ENCODE measurements at places on chromosomes 4 and X.

GRCh38 chr4:10413177-10413576 is 44.0 kb downstream of the ZNF518B start:
- DNase-seq = no peak

DNA sequence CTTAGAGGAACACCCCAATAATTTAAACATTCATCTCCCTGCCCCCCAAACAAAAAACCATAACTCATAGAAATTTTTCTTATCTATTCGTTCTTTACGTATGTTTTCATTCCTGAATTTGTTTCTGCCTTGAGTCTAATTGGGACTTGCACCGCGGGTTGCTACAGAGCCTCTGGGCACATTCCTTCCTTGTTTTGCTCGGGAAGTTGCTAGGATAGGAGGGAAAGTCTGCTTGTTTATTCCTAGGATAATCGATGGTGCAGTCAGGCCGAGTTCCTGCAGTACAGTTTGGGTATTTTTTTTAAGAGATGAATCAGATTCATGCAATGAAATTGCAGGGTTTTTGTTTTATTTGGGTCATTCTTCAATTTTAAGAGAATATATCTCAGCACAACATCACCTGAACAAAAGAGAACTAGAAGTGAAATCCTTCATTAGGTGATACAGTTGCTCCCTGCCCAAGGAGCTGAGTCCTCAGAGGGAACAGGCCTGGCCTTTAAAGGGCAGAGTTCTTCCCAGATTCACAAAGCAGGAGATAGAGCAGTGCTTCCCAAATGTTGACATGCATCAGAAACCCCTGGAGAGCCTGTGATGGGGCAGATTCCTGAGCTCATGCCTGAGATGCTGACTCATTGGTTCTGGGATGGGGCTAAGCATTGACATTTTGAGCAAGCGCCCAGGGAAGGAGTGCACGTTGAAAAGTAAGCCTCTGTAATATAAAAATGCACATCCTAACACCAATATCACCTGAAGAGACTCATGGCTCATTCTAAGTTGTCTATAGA is 114.9 kb upstream of the FAM9B start:
- no peak for DNase-seq

DNA sequence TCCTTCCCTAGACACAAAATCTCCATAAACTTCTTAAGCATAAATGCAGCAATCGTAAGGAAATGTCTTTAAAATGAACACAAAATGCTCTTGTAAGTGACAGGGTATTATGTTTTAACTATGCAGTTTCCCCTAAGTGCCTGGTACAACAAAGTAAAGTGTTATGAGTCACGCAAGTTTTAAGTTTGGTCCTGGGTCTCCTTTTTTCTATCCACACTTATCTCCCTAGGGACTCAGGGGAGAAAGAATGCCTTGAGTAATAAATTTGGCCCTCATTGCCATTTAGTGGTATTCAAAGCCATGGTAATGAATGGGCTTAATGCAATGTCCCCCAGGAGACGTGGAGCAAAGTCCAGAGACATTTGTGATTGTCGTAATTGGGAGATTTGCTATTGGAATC is 149.1 kb downstream of the MAGEB17 start:
- no peak for DNase-seq

DNA sequence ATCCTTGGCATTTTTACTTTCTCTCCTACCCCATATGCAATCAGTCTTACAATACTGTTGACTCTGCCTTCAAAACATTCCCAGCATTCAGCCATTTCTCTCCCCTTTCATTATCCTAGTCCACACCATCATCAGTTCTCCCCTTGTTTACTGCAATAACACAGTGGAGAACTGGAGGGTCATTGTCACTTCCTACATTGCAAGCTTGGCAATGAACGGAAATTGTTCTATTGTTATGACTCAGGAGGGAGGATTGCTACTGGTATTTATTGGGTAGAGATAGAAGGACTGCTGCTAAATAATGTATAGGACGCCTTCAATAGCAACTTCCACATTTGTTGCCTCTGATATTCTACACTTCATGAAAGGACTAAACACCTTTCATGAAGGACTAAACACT is 231.8 kb downstream of the BANK1 start:
- no peak for DNase-seq

- DNase-seq = no peak
Measured at GRCh38 chr4:139247241-139247640, 32.8 kb downstream of the MGARP start.

GRCh38 chr4:146342600-146343192 is 128.4 kb downstream of the REELD1 start:
- peak; percentile 66 for DNase-seq

- peak; percentile 66 for DNase-seq
Measured at GRCh38 chrX:49859491-49859890, 19.8 kb upstream of the USP27X start.

DNA sequence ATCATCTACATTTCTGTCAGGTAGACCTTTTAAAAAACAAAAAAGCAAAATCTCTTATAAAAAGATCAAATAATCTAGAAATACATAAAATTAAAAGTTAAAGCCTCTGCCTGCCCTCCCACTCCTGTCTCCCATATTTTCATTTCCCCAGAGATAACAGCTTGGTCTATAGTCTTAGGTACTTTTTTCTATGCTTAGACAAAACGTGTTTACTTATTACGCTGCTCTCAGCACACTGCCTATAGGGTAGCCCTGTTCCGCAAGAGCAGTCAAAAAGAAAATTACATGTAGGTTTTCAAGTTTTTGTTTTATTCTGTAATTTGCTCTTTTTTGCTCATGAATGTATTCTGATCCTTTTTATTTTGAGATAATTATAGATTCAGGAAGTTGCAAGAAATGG is 73.3 kb downstream of the TAF1 start:
- DNase-seq = no peak

DNA sequence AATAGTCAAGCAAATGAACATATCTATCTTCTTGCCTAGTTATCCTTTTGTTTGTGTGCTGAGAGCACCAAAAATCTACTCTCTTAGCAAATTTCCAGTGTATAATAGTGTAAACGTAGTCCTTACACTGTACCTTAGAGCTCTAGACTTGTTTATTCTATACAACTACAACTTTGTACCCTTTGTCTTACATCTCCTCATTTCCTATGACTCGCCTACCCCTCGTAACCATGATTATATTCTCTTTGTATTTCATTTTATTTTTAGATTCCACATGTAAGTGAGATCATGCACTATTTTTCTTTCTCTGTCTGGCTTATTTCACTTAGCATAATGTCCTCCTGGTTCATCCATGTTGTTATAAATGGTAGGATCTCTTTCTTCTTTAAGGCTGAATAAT is 37.6 kb downstream of the MAGEB5 start:
- DNase-seq = no peak

GRCh38 chrX:95919605-95920004 is 765.0 kb upstream of the DIAPH2 start:
- no peak for DNase-seq

GRCh38 chrX:145393702-145394235 is 146.5 kb downstream of the SPANXN1 start:
- no peak for DNase-seq

DNA sequence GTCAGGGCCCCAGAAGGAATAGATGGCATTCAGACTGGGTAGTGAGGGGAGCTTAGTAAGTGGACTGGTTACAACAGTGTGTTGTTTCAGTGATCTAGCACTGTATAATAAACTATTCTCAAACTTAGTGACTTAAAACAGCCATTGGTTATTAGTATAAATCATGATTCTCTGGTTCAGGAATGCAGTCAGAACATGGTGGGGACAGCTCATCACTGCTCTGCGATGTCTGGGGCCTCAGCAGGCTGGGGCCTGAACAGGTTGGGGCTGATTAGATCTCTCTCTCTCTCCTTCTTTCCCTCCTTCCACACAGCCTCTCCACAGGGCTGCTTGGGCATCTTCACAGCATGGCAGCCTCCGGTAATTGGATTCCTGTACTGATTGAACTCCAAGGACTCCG is 160.4 kb downstream of the GATB start:
- no peak for DNase-seq

DNA sequence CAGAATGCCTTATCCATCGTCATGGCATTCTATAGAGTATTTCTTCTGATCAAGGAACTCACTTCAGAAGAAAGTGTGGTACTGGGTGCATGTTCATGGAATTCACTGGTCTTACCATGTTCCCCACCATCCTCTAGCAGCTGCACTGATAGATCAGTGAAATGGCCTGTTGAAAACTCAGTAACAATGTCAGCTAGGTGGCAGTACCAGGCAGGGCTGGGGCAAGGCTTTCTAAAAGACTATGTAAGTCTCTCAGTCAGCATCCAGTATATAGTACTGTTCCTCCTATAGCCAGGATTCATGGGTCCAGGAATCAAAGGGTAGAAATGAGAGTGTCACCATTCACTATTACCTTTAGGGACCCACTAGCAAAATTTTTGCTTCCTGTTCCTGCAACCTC is 15.8 kb upstream of the LDB2 start:
- DNase-seq = no peak

DNA sequence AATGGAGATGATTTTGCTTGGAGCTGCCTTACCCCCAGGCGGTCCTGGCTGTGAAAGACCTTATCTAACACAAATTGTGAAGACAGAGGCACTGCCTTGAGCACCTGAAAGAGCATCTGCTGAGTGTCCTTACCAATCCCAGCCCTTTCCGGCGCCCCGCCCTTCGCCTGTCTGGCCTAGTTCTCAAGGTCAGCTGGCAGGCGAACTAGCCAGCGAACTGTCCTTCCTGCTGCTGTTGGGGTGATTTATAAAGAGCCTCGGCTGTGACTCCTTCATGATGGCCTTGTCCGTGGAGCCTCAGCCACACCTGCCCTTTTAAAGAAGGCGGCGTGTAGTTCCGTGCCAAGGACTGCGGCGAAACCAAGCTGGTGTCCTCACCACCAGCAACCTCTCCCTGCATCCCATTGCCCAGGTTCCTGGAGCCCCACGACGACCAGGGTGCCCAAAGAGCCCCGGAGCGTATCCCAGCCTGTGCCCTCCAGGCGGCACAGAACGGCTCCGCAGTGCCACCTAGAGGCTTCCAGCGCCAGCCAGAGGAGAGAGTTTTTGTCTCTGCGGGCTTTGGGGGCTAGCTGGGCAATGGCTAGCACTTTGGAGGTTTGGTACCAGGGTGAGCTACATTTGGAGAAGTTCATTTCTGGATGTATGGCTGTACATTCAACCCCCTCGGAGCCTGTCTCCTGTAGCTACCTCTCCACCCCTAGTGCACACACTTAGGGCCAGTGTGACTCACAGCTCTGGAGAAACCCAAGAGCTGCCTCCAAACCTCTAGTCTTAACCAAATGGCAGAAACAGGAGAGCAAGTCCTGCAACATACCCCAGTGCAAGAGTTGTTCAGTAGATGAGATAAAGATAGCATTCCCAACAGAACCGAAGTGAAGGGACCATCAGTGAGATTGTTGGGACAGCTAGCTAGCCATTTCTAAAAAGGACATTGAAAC is 36.8 kb upstream of the VMA21 start:
- peak; percentile 31 for DNase-seq

GRCh38 chr4:149923736-149924135 is 108.1 kb upstream of the IQCM start:
- no peak for DNase-seq

DNA sequence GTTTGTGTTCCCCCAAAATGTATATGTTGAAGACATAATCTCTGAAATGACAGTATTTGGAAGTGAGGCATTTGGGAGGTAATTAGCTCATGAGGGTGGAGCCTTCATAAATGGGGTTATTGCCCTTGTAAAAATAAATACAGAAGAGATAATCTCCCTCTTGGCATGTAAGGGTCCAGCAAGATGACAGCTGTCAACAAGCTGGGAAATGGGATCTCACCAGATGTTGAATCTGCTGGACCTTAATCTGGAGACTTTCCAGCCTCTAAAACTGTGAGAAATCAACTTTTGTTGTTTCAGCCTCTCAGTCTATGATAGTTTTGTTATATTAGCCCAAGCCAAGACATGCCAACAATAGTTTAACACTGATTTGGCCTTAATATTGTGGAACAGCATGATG is 438.2 kb upstream of the PCDH7 start:
- DNase-seq = no peak

GRCh38 chr4:145840162-145840768 is 98.4 kb downstream of the ZNF827 start:
- peak; percentile 59 for DNase-seq

- no peak for DNase-seq
Measured at GRCh38 chrX:96556886-96557285, 127.8 kb upstream of the DIAPH2 start.
